ENCODE measurements at places on chromosomes 1 and 21. TPM values are rescaled to one million over a fixed set of nuclear protein-coding genes. Genes with fewer than 3 reads are reported as not detected.

Gene LEMD1
- not detected for polyA plus RNA-seq

- DNase-seq: no peak
Measured at GRCh38 chr1:56331207-56331891, 248.0 kb downstream of the PLPP3 start.

Gene MIXL1
- polyA plus RNA-seq: 0.54 TPM

DNA sequence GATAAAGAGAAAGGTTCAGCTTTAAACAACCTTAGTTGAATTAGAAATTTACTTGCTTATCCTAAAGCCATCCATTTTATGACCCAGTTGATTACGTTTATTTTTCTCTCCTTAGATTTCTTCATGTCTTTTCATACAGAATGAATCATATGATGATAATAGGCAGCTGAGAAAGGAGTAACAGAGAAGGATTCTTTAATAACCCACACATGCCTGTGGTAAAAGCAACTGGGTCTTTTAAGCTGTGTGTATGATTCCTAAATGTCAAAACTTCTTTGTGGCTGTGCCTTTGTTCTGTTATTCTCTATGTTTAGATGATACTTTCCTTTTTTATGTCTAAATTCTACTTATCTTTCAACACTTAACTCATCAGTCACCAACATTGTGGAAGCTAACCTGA is 626.5 kb downstream of the NCAM2 start:
- peak; percentile 22 for DNase-seq

Gene RNF115
- polyA plus RNA-seq: 16.8 TPM

Gene GPR52
- polyA plus RNA-seq: not detected

DNA sequence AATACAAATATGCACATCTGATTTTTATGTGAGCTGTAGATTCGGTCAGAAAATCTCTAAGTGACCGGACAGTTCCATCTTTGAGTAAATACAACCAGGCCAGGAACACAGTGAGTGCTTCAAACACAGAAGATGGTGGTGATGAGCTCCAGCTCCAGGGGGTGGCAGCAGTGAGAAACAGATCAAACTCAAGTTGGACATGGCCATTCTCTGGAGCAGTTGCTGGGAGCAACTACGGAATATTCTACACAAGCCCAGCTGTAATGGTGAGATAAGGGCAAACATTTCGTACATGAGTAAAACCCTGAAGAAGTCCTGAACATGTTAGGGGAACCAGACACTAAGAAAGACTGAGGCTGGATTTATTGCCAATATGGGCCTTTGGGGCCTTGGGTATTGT is 100.7 kb downstream of the BARHL2 start:
- DNase-seq: no peak

Gene GUCA2A
- not detected for polyA plus RNA-seq

GRCh38 chr1:218281285-218281684 is 3.8 kb upstream of the RRP15 start:
- no peak for DNase-seq

DNA sequence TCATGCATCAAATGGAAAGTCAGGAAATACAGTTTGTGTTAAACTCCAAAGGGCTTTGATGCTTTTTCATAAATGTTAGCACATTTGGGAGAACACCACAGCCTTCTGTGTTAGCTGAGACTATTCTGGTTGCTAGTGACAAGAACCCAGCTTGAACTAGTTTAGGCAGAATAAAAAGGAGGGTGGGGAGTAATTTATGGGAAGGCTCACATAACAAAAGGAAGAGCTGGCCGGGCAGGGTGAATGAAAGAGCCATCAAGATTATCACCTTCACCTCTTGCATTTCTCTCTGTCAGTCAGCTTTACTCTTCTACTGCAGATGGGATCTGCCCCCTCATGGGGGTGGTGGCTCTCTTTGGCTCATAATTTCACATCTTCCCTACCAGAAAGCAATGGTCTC is 75.4 kb upstream of the VTCN1 start:
- no peak for DNase-seq

Gene LCE1F
- not detected for polyA plus RNA-seq

DNA sequence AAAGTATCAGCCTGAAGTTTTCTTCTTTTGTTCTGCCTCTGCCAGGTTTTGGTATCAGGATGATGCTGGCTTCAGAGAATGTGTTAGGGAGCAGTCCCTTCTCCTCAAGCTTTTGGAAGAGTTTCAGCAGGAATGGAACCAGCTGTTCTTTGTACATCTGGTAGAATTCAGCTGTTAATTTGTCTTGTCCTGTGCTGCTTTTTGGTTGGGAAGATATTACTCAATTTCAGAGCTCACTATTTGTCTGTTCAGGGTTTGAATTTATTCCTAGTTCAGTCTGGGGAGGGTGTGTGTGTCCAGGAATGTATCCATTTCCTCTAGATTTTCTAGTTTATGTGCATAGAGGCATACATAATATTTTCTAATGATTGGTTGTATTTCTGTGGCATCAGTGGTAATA is 12.8 kb downstream of the ZNF678 start:
- no peak for DNase-seq

Gene LCE1E
- polyA plus RNA-seq: not detected

DNA sequence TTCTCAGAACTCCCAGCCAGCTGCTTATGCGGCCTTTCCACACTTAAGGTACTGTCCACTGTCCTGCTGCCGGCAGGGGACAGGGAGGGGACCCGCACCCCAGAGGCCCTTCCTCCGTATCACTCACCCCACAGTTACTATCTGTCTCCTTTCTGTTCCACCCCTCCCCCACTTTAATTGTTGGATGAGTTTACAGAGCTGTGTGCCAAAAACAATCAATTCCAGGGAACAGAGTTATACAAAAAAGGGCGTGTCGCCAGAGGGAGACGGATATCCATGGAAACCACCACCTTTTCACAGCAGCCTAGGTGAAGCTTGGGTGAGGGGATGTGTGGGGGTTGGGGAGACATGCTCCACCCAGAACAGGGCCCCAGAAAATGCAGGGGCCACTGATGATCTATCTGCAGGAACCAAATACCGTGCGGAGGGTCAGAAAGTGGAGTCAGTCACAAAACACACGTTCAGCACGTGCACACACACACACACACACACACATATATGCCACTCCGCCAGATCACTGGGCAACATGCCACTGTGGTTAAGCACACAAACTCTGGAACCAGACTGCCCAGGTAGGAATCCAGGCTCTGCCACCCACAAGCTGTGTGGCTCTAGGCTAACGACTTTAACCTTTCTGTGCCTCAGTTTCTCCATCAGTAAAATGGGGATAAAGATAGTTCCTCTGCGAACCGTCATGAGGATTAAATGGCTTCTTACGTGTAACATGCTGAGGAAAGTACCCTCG is 30.5 kb downstream of the CASZ1 start:
- DNase-seq: peak; percentile 56

- DNase-seq: no peak
Measured at GRCh38 chr1:154219541-154219940, 1.2 kb upstream of the UBAP2L start.

DNA sequence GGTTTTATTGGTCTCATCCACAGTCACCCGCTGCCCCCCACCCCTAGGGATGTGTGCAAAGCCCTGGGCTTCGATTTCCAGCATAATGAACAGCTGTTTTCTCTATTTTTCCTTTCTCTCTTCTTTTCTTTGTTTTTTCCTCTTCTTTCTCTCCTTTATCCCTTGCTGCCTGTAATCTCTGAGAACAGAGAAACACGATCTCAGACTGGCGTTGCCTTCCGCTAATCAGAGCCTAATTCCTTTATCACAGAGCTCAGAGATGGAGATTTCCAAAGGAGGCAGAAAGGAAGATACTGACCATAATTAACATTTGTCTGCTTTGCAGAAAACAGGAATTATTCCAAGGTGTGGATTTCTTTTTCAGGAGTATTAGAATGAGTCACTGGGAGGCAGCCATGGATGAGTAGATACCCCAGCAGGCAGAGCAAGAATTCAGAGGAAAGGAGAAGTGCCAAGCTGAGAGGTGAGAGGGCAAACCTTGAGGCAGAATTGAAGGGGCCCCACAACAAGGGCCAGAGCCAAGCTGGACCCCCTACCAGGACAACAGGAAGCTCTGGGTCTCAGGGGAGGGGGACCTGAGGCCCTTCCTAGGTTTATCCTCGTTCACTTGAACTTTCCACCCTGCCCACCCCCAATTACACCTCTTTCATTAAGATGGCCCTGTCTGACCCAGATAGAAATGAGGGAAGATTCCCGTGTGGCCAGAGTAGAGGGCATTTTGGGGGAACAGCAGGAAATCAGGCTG is 33.3 kb downstream of the MATN1 start:
- DNase-seq: no peak
